ENCODE measurements at places on chromosomes 6 and 20.

DNA sequence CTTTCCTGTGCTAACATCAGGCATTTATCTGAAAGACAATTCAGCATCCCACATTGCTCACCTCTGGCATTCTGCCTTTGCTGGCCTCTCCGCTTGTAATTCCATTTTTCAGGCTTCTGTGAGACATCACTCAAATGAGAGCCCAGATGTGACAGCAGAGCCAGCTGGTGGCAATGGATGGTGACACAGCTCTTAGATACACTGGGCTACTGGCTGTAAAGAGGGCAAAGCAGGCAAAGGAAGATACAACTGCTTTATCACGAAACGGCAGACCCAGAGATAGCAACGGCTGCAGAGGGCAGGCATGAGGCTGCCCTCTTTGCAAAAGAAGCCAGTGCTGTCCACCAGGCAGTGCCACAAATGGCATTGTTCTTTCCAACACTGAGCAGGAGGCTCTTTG lies 329.8 kb downstream of the KIF16B start:
- no peak for DNase-seq

GRCh38 chr6:158653577-158654354 lies 3.9 kb downstream of the SYTL3 start:
- no peak for DNase-seq

- DNase-seq = no peak
These were observed 11.6 kb downstream of the BACH2 start for GRCh38 chr6:90285042-90285481.

GRCh38 chr6:26366504-26366903 lies 1.5 kb downstream of the BTN3A2 start:
- no peak for DNase-seq

GRCh38 chr20:50788045-50788991 lies 6.5 kb upstream of the BCAS4 start:
- no peak for DNase-seq

DNA sequence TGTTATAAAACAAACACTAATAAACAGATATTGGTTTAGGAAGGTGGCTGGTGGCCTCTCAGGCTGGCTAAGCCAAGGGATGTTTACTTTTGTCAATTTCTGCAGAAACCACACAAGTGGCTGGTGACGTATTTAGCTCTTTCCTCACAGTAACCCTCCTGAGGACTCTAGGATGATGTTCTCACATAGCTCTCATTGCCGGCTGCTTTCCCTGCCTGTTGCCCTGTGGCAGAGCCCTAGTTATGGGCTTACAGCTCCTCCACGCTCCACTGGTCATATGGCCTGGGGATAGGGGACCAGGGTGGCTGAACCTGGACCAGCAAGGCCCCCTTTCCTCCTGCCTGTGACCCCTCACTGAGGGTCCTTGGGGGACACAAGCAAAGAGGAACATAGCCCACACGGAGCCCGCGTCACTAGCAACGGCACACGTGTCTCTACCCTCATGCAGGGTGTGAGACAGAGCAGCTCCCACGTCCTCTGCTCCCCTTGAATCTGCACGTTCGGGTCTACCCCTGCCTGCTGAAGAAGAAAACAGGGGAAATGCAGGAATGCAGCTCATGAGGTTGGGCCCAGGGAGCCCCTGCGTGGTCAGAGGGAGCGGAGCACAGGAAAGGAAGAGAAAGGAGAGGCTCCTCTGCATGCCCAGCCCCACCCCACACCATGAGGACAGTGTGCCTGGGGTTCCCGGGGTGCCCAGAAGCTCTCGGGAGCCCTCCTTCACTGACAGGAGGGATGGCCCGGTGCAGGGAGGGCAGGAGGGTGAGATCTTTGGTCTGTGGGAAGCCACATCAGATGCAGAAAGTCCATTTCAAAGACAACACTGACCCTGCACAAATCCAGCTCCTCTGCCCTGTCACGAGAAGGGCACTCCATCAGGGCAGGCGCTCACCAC lies 13.9 kb downstream of the RAMACL start:
- no peak for DNase-seq

GRCh38 chr20:64074963-64075362 lies 4.4 kb downstream of the RGS19 start:
- no peak for DNase-seq

DNA sequence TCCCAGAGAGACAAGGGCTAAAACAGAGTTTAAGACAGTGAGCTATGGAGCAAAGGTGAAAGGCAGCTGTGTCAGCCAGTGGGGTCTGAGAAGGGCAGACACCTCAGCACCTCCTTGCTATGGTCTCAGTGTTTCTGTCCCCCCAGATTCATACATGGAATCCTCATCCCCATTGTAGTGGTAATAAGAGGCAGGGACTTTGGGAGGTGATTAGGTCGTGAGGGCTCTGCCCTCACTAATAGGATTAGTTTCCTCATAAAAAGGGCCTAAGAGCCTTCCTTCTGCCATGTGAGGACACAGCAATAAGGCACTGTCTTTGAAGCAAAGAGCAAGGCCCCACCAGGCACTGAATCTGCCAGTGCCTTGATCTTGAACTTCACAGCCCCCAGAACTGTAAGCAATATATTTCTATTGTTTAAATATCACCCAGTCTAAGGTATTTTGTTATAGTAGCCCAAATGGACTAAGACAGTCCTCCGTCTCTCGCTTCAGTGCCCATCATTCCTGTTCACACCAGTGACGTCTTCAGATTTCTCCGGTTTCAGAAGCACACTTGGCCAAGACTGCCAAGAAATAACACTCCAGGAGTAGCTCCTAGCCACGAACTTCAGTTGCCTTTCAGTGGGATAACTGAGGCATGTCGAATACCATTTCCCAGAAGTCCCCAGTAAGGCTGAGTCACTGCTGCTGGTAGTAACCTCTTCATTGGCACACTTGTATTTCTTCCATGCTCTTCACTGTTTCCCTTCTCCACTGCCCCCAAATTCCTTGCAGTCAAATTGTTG lies 32.8 kb downstream of the SLC13A3 start:
- DNase-seq = no peak

DNA sequence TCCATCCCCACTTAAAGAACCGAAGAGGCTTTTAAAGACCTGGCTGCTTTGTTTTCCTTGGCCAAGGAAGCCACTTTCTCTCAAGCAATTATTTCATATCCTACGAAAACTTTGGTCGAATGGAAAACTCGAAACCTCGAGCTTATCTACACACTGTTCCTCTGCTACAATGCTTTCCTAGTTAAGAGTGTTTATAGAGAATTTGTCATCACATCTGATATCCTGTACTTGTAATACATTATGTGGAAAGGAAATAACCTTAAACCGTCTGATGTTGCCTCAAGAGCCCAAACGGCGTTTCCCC lies 28.1 kb downstream of the TFAP2B start:
- DNase-seq = no peak

DNA sequence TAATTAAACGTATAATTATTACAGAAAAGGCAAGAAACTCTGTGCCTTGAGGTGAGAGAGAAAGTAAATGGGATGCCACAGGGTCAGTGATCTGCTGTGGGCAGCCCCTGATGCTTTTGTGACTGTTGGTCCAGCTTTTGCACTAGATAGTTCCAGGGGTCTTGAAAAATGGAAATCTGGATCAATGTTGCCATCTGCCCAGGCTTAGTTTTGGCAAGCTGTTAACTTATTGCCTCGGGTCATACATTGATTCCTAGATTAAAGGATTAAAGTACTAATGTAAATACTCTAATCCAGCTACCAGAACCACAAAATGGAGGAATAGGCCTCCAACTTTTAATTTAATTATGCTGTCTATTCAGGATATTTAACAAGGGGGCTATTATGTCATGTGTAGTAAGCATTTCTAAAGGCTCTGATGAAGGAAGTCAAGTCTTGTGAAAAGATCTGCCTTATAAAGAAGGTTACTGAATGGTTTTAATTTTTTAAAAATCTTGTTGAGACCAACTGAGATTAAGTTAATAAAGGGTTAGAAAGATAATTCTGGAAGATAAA lies 376.0 kb upstream of the HS3ST5 start:
- no peak for DNase-seq

GRCh38 chr6:136371959-136372358 lies 82.3 kb upstream of the BCLAF1 start:
- no peak for DNase-seq

GRCh38 chr6:157323966-157324300 lies 614 bp upstream of the TMEM242 start:
- no peak for DNase-seq

GRCh38 chr6:72624557-72625160 lies 2.8 kb downstream of the KCNQ5 start:
- no peak for DNase-seq

GRCh38 chr6:107132330-107132954 lies 17.1 kb upstream of the BEND3 start:
- no peak for DNase-seq

GRCh38 chr6:35725721-35726438 lies 11.0 kb upstream of the ARMC12 start:
- no peak for DNase-seq

- DNase-seq = no peak
These were observed 10.1 kb upstream of the PYGB start for GRCh38 chr20:25237610-25238318.

- DNase-seq = no peak
These were observed 598.4 kb upstream of the MARCKS start for GRCh38 chr6:113258771-113259170.

- DNase-seq = no peak
These were observed 219.7 kb downstream of the FARS2 start for GRCh38 chr6:5481033-5481432.

- no peak for DNase-seq
These were observed 119.0 kb upstream of the RNF24 start for GRCh38 chr20:4134355-4134834.

- DNase-seq = no peak
These were observed 21.8 kb upstream of the PCMTD2 start for GRCh38 chr20:64233725-64234124.

- DNase-seq = no peak
These were observed 12.0 kb downstream of the LRP11 start for GRCh38 chr6:149852180-149852579.
